ENCODE measurements at places on chromosomes 12 and 14.
A peak's percentile ranks its signal among the peaks of the same experiment; 100 is the strongest.

GRCh38 chr14:100212476-100213333 is 26.2 kb upstream of the YY1 start:
- DNase-seq: no peak

- no peak for DNase-seq
Measured at GRCh38 chr14:92039063-92039718, 668 bp downstream of the TRIP11 start.

- DNase-seq: no peak
Measured at GRCh38 chr14:57769863-57770523, 95.9 kb downstream of the SLC35F4 start.

DNA sequence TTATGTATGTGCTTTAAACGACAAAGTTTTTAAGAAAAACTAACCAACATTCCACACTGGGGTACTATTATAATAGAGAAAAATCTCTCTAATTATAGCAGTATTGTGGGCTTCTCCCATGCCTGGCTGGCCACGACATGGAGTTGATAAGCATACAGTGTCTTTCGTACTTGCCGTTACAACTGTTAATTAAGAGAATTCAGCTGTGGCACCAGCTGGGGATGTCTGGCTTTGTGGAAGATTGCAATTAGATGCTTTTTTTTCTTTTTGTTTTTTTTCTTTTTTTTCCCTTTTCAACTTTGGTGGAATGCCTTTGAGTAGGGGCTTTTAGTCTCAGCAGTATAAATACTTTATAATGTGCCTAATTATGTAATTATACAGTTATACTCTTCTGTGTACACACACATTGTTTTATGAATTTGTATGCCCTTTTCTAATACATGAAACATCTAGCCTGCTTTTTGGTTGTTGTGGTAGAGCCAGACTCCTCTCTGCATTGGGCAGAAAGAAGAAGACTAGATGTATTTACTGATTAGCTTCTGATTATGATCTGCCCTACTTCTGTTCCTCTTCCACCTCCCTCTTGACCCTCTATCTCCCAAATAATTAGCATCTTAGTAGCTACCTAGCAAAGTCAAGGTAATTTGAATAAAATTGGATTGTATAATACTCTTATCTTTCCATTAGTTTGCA is 76.4 kb downstream of the SUSD6 start:
- no peak for DNase-seq

DNA sequence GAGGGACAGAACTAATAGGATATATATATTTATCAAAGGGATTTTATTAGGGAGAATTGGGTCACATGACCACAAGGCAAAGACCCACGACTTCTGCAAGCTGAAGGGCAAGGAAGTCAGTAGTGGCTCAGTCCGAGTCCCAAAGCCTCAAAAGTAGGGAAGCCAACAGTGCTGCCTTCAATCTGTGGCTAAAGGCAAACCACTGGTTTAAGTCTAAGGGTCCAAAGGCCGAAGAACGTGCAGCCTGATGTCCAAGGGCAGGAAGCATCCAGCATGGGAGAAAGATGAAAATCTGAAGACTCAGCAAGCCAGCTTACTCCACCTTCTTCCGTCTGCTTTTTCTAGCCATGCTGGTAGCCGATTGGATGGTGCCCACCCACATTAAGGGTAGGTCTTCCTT is 157.9 kb upstream of the CRY1 start:
- DNase-seq: no peak

DNA sequence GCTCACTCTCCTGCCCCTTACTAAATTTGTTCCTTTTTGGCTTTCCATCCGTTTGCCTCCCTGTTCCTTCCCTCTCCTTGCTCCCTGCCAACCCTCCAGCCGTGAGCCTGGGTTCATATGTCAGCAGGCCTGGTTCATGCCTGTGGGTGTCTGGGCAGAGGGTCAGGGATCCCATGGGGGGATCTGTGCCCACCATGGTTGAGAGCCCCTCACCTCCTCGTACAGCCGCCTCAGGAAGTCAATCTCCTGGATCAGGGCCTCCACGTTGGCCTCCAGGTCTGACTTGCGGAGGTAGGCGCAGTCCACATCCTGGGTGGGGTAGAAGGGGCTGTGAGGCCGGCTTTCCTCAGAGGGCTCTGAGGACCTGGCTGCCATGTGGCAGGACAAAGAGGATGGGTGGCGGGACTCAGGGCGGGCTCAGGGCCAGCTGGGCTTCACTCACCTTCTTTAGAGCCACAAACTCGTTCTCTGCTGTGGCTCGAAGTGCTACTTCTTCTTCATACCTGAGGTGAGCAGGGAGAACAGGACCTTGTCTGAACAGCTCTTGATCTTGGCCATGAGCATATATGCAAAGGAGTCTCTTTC is 3.6 kb downstream of the KRT83 start:
- no peak for DNase-seq

- DNase-seq: no peak
Measured at GRCh38 chr12:121170611-121171260, 38.1 kb downstream of the P2RX7 start.

DNA sequence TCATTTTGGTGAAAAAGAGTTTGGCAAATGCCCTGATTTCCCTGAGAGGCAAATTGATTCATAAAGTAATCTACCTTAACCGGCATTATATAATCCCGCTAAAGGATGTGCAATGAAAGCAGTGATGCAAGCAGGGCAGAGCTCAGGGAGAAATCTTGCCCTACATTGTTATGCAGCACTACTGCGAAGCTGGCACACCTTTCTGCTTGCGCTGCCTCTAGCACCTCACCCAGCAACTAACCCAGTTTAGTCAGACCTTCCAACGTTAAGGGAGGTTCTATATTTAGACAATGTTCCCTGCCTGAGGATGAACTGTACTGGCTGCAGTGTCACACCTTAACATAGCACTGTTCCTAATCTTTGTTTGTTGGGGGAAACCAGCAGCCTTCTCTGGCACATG is 60.8 kb upstream of the CCDC196 start:
- no peak for DNase-seq

- no peak for DNase-seq
Measured at GRCh38 chr12:125122668-125123067, 57.4 kb downstream of the AACS start.

GRCh38 chr12:100145643-100146042 is 3.0 kb upstream of the BLTP3B start:
- DNase-seq: no peak

DNA sequence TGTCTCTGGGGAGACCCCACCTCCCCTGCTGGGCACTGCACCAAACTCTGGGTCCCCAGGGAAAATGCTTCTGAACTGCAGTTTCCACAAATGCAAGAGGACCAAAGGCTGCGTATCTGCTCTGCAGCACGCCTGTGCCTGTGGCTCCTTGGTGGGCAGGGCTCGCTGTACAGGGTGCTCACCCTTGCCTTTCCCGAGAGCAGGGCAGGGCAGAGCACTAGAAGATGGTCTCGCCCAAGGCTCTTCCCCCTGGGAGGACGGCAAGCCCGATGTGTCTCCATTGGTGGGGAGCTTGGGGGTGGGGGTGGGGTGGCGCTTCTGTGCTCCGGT is 175.3 kb upstream of the RTL1 start:
- peak; percentile 45 for DNase-seq

GRCh38 chr14:87199381-87199780 is 793.6 kb downstream of the GALC start:
- no peak for DNase-seq

DNA sequence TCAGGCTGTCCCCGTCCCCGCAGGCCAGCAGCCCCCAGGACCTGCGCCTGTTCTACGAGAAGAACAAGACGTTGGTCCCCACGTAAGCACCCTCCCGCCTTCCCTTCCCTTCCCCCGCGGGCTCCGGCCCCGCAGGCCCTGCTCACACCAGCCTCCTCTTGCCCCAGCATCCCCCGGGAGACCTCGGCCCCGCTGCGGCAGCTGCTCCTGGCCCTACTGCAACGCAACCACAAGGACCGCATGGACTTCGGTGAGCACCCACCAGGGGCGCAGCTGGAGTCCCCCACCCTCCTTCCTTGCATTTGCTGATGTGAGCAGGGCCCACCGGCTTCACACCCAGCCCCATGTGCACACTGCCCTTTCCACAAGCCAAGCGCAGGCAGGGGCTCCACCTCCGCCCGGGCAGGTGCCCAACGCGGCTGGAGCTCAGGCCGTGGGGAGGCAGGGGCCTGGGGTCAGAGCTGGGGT is 15.4 kb downstream of the ULK1 start:
- no peak for DNase-seq

GRCh38 chr12:14952299-14952921 is 9.0 kb downstream of the ARHGDIB start:
- no peak for DNase-seq

GRCh38 chr14:47596860-47597259 is 78.5 kb downstream of the MDGA2 start:
- DNase-seq: no peak

- no peak for DNase-seq
Measured at GRCh38 chr12:110353211-110353965, 50.1 kb downstream of the ANAPC7 start.

- DNase-seq: no peak
Measured at GRCh38 chr12:1540690-1541089, 53.7 kb downstream of the FBXL14 start.

DNA sequence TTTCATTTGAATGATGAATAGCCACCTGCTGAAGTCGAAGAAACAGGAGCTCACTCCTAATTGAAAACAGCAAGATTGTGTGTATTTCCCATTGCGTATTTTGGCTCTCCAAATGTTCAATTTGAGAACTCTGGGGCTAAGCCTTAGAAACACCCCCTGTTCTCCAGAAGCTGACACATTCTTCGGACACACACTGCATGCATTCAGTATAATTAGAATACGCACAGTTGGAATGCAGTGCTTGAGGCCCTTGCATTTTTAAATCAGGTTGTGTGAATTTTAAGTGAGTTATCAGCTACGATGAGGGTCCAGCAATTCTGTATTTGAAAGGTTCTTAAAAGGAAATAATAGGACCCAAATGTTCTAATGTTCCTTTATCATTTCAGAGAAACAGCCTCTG is 103.8 kb downstream of the PRKD1 start:
- DNase-seq: no peak

DNA sequence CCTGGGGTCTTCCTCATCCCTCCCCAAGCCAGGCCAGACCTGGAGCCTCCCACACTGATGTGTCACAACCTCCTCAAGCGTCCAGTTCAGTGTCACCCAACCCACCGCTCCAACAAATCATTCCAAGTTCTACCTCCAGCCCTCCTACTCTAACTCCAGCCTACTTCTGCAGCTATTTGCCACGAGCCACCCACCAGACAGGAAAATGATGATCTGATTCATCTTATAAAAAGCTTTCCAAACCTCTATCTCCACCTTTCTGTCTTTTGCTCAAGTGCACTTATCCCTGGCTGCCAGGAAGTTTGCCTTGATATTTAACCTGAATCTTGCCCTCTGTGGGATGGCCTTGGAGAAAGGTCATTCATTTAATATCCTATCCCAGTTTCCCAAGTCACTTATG is 30.2 kb downstream of the SMUG1 start:
- DNase-seq: no peak

GRCh38 chr14:38866461-38866860 is 236.6 kb downstream of the SEC23A start:
- no peak for DNase-seq

Measured in upper lobe of right lung (tissue), 1 donor.